ENCODE measurements at places on chromosomes 3 and 15.

- no peak for DNase-seq
Measured at GRCh38 chr3:194148383-194148782, 12.4 kb downstream of the HES1 start.

- DNase-seq, result no peak
Measured at GRCh38 chr3:45518376-45519135, 76.0 kb upstream of the LIMD1 start.

GRCh38 chr15:35439291-35439690, 106.7 kb downstream of the DPH6 start:
- DNase-seq, result no peak

DNA sequence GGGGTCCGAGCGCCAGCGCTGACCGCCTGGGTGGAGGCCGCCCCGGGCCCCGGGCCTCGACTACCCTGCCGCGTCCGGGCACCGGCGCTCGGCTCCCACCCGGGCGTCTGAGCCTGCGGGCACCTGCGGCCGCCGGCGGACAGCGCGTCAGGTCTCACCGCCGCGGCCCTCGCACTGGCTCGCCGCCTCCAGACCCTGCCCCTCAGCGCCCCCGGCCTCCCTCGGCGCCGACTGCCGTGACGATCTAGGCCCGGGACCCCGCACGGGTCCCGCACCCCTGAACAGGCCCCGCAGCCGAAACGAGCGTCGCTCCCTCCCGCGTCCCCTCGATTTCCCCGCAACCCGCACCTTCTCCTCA, 297 bp downstream of the PRC1 start:
- DNase-seq, result peak; percentile 72

DNA sequence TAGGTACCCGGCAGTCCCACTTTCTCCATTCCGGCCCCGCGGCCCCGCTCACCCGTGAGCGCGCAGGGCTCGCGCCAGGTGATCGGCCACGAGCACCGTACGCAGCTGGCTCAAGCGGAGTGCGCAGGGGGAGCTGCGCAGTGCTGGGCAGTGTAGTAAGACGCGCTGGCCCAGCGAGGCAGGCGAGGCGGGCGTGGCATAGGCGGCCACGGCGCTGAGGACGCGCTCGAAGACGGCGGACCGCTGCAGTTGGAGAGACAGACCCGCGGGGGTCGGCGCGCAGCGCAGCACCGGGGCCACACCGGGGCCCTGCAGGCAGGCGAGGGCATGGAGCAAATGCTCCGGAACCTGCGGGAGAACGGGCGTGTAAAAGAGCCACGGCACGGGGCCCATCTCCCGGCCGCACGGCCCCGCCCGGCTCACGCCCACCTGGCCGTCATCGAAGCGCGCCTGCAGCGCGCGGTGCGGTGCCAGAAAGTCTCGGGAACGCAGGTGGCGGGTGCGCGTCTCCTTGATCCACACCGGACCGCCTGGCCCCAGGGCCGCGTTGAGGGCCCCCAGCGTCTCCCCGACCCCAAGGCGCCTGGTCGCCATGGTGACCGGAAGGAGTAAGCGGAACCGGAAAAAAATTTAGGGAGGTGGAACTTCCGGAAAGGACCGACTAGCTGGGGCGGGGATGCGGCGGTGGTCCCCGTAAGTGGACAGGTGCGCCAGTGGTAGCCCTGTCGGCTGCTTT, at the start of gene DALRD3:
TSS of gene DALRD3 (minus strand) at position 610 of the 736 bp plus-strand sequence. CDS start at position 594, 16 bp downstream.
- DNase-seq, result peak; percentile 60

Data from K562 (cell line).